ENCODE measurements at places on chromosomes 11 and 22.
A peak's percentile ranks its signal among the peaks of the same experiment; 100 is the strongest.

DNA sequence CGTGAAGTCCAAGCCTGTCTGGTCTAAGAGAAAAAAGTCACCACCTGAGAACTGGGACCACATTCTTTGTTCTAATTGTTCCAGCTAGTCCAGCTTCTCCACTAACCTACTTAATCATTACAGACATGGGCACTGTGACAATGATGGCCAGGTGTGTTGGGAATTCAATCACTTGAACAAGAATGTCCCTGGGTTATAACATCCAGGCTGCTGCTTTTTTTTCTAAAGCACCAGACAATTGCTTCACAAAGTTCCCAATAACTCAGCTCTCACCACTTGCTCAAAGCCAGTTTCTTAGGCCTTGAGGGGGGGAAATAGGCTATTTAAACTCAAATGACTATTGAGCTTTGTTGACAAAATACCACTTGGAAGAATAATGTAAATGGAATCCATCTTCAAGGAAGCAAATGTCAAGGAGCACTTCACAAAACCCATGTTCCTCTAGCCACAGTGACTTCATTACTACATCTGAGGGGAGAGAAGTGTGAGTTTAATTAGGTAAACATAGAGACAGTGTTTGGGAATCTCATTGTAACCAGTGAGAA lies 80.3 kb downstream of the ME3 start:
- no peak for DNase-seq

- DNase-seq = no peak
Observed at GRCh38 chr11:127600674-127601073, 600.1 kb upstream of the KIRREL3 start.

- DNase-seq = no peak
Observed at GRCh38 chr11:2662024-2662312, 37.8 kb downstream of the KCNQ1OT1 start.

DNA sequence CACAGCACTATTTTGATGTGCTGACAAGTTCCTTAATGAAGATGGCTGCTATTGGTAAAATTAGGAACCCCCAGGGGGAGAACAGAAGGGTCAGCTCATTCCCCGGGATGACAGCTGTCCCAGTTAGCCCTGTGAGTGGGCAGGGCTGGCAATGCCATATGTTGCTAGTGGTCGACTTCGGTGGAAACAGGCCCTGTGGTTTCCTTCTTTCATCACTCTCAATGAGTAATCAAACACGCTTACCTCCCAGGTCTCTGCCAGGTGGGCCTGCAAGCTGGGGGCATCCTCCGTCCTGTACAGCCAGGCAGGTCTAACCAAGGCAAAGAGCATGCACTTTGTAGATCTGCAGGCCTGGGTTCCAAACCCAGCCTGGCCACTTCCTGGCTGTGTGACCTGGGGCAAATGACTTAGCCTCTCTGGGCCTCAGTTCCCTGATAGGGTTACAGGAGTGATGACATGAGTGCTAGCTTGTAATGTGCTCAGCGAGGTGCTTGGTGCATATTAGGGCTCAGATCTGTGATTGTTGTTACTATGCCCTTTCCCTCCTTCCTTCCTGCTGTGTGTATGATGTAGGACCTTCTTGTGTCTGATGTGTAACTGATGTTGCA lies 85.2 kb downstream of the TSPAN18 start:
- no peak for DNase-seq

DNA sequence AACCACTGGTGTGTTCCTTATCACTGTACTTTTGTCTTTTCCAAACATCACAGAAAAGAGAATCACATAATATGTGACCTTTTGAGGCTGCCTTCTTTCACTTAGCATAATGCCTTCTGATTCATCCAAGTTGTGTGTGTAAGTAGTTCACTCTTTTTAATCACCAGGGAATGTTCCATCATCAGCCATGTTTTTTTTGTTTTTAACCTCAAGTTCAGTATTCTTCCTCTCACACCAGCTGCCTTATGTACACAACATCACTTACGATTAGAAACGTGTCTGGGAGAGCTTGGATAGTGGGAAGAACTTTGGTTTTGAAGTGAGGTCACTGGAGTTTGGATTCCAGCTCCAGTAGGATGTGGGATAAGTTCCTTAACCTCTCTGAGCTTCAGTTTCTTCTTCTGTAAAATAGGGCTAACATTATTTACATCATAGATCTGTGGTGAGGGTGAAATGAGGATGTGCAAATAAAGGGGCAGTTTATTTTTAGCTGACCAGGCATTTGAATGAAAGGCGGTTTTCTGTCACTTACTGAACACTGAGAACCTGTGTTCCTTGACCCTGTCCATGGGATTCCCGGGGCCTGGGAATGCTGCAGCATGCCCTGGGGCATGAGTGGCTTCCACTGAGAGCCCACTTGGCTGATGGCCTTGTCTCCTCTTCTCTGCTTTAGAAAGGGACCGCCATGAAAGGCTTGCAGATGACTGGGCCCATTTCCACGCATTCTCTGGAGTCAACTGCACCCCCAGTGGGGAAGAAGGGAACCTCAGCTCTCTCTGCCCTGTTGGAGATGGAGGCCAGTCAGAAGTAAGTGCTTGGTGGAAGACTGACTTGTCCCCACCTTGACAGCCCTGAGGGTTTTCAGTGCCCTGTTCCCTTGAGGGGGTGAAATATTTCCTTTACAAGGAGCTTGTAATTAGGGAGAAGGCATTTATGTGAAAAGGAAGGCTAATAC lies 92.6 kb downstream of the DEPDC5 start:
- DNase-seq = no peak

GRCh38 chr22:48297296-48297695 lies 1530.4 kb downstream of the BRD1 start:
- no peak for DNase-seq

- no peak for DNase-seq
Observed at GRCh38 chr11:87369888-87370287, 332.2 kb downstream of the TMEM135 start.

DNA sequence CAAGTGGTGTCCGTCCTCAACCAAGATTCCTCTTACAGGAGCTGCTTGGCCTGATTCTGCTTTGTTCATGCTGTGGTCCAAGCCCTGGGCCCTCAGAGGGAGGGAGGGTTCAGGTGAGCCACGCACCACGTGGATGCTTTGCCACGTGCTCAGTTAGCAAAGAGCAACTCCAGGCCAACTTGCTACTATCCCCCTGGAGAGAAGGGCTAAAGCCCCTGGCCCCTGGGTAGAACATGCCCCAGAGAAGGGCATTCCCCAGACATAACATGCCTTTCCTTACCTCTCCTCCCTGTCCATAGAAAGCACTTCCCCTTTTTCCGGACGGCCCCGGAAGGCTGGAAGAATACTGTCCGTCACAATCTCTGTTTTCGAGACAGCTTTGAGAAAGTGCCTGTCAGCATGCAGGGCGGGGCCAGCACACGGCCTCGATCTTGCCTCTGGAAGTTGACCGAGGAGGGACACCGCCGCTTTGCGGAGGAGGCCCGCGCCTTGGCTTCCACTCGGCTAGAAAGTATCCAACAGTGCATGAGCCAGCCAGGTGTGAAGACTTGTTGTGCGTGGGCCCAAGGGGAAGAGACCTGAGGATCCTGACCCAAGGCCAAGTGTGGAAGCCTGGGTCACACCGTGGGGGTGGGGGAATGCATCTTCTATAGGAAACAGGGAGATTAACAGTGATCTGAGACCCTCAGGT lies 8.8 kb downstream of the FOXR1 start:
- DNase-seq = no peak

GRCh38 chr11:113896156-113896879 lies 8.3 kb upstream of the HTR3B start:
- no peak for DNase-seq

DNA sequence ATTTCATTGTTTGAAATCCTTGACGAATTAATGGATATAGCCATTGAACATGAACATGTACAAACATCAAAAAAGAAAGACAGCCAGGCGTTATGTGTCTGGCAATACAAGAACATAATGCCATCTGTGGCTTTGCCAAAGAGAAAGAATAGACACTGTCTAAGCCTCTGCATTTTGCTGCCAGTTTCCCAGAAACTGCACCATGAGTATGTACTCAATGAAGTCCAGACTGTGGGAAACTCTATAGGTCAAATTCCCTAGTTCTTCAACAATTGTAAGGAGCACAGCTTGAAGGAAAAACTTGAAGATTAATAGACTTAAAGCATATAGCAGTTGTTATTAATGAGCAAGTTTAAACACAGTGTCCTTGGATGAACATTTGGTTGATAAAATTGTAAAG lies 71.3 kb downstream of the BBOX1 start:
- DNase-seq = no peak

DNA sequence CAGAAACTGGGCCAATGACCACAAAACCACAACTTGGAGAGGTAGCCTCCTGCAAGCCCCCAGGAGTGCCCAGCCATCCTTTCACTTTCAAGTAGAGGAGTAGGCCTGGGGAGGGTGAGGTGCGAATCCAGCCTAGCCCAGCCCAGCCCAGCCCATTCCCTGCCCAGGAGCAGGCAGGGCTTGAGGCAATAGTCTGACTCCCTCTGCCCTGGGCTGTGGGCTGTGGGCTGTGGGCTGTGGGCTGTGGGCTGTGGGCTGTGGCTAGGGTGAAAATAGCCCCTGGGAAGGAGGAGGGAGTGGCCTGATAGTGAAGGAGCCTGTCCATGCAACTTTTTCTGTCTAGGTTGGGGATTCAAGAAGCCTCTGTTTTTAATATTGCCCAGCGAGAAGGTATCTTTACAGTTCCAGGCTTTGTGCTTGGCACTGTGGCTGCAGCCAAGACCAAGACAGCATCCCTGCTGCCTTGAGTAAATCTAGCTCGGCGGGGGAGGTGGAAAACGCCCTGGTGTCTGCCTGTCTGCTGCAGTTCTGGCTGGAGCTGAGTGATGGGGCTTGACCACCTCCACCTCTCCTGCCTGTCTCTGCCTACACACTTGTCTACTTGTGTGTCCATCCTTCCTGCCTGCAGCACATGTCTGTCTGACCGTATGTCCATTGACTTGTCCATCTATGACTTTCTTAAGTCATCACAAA lies 40.7 kb downstream of the LMO1 start:
- DNase-seq = no peak

- no peak for DNase-seq
Observed at GRCh38 chr11:8331767-8332166, 68.1 kb upstream of the LMO1 start.

GRCh38 chr22:29883045-29883774 lies at the start of gene MTMR3:
TSS of gene MTMR3 (plus strand) at chr22:29883174. CDS start at chr22:29971060, 87,886 bp downstream.
- peak; percentile 85 for DNase-seq

DNA sequence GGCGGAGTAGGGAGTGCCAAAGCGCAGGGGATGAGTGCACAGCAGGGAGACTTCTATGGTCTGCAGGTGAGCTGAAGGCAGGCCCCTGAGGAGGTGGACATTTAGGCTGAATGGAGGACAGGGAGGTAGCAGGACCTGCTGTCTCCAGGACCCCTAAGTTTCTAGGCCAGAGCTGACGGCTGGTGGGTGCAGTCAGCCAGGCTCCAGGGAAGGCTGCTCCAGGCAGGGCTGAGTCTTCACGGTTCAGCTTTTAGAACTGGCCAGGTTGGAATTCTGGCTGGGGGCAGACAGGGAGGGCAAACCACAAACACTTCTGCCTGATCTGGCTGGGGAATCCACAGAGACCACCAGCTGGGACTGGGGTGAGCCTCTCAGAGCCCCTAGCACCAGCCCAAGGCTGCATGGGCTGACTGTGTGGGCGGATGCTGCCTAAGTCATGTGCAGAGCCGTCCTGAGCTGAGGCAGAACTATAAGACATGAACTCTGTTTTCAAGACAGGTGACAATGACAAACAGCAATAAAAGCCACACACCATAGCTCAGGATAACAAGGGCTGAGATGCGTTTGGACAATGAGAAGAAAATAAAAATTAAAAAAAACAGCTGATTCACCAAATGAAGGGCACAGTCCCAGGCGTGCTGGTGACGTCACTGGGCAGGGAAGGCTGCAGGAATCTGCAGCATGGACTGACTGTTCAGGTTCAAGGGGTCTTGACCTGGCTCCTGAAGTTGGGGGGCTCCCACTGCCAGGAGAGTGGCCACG lies 10.4 kb upstream of the MALAT1 start:
- DNase-seq = no peak

GRCh38 chr11:36130401-36130800 lies 158.8 kb downstream of the COMMD9 start:
- DNase-seq = no peak

DNA sequence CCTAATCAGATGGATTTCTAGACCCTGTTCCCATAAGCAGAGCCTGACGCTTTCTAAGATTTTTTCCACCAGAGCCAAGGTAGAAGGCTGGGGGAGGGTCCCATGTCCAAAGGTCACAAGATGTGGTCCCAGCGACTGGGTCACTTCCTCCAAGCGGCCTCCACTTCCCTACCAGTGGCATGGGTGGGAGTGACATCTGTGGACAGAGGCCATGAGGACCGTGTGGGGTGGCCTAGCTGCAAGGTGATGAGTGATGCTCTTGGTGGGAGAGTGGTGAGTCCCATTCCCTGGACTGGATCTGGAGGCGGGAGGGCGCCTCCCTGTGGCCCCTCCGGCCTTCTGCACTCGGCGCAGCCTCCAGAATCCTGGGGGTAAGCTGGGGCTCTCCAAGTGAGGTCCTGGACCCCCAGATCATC lies 32.4 kb upstream of the PRR5 start:
- no peak for DNase-seq

All from central memory CD8-positive, alpha-beta T cell (primary cell).